ENCODE measurements at places on chromosomes 3 and 15. TPM values are rescaled to one million over a fixed set of nuclear protein-coding genes. Genes with fewer than 3 reads are reported as not detected.

ZWILCH gene
- total RNA-seq = 0.89 TPM

BLM gene
- 4.6 TPM for total RNA-seq

WNT5A gene
- 44.2 TPM for total RNA-seq

GRCh38 chr15:90067181-90067952, 34.9 kb downstream of the IDH2 start:
- no peak overlapping the region for H3K27ac ChIP-seq
- peaks cover 43% of the 10 kb centered on the region for H3K4me1 ChIP-seq
- no peaks in the 10 kb centered on the region for H3K27me3 ChIP-seq
- DNase-seq = no peak
- peaks cover 20% of the 10 kb centered on the region for H3K36me3 ChIP-seq

DNA sequence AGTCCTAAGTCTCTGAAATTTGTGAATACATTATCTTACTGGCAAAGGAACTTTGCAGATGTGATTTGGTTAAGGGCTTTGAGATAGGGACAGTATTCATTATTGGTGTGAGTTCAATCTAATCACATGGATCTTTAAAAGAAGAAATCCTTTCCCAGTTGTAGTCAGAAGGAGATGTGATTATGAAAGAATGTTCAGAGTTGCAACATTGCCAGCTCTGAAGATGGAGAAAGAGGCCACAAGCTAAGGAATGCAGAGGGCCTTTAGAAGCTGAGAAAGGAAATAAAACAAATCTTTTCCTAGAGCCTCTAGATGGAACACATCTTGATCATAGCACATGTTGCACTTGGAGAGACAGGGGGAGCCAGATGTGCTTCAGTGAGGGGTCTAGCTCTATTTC, 27.7 kb upstream of the SIAH2 start:
- no peaks in the 10 kb centered on the region for H3K27me3 ChIP-seq
- no peaks in the 10 kb centered on the region for H3K4me1 ChIP-seq
- no peak overlapping the region for H3K27ac ChIP-seq
- DNase-seq = no peak

Measured in stomach (tissue), 19 donors.